Caco-2 (cell line): ENCODE measurements at places on chromosomes 16 and 17. TPM values are rescaled to one million over a fixed set of nuclear protein-coding genes. Genes with fewer than 3 reads are reported as not detected.

The CACNA1G gene
- 1.4 and 1.6 TPM in 2 replicates for total RNA-seq

The SHISA9 gene
- total RNA-seq: 0.29 and 0.60 TPM in 2 replicates

The CDH1 gene
- 712 and 783 TPM in 2 replicates for total RNA-seq

The SYCE1L gene
- 4.8 and 8.2 TPM in 2 replicates for total RNA-seq

The RAD51C gene
- total RNA-seq: 59.0 and 61.2 TPM in 2 replicates

The SCGB1C2 gene
- total RNA-seq: not detected in 2 replicates

The TRPV3 gene
- 8.4 and 8.9 TPM in 2 replicates for total RNA-seq
